ENCODE measurements at places on chromosomes 7 and 10. TPM values are rescaled to one million over a fixed set of nuclear protein-coding genes. Genes with fewer than 3 reads are reported as not detected.

Gene ALOX5
- 17.7 TPM for total RNA-seq

Gene STEAP2
- total RNA-seq, result 0.05 TPM

Gene OPALIN
- total RNA-seq, result not detected

Gene OPN1SW
- not detected for total RNA-seq

Gene ADAM22
- 2.5 TPM for total RNA-seq
